Endothelial cell (in vitro differentiated cells): ENCODE measurements at places on chromosomes 11 and 22. TPM values are rescaled to one million over a fixed set of nuclear protein-coding genes. Genes with fewer than 3 reads are reported as not detected.
A peak's percentile ranks its signal among the peaks of the same experiment; 100 is the strongest.

APOL4 gene
- total RNA-seq, result 4.4 TPM

EXPH5 gene
- total RNA-seq, result 0.62 TPM

SLC15A3 gene
- total RNA-seq, result 0.62 TPM

- no peak for DNase-seq
Measured at GRCh38 chr11:89175796-89176195, 1.9 kb upstream of the TYR start.

GRCh38 chr22:24423519-24424000, 3.8 kb upstream of the ADORA2A start:
- DNase-seq, result peak; percentile 79

GRCh38 chr22:30705710-30706651, 11.3 kb downstream of the OSBP2 start:
- DNase-seq, result no peak

DNA sequence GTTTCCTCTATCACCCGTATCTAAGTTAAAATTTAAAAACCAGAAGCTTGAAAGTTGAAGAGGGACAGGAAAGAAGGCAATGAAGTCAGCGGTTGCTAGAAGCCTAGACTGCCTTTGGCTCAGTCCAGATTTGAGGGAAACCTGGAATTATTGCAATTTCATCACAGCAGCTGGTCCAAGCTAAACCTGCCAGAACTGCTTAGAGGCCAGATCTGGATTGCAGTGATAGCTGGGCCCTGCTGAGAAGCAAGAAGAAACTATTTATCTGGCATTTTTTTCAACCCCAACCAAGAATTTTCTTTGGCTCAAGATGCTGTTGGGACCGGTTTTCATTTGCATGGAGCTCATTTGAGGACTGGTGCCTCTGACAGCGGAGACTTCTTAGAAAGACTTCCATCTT, 121.5 kb upstream of the TEAD1 start:
- no peak for DNase-seq

GRCh38 chr11:33785609-33786008, 11.3 kb upstream of the FBXO3 start:
- no peak for DNase-seq

OR8D4 gene
- total RNA-seq, result not detected

- no peak for DNase-seq
Measured at GRCh38 chr11:64799623-64800302, 3.3 kb downstream of the MAP4K2 start.

DNA sequence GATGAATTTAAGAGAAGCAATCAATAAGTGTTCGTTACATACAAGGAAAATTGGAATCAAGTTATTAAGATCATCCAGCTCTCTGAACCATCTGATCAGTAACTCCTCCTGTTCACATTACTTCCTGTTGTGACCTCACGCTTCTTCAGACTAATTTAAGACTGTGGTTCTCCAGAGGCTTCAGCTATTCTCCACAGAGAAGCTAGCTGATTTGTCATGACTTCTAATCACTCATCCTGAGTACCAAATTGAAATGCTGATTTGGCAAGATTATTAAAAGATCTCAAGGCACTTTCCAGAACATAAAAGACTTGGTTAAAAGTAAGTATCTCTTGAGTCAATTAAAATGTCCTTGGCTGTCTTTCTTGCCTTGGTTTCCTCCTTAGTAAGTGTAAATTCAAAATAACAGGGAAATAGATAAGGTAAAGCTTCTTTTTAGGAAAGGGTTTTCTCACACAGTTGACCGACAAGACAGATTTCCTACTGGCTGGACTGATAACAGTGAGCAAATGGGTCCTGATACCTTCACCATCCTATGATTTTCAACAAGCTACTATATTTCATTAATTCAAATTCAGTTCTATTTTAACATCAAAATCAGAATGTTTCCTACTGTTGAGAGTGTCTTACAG, 38.5 kb downstream of the GAB2 start:
- DNase-seq, result no peak

DNA sequence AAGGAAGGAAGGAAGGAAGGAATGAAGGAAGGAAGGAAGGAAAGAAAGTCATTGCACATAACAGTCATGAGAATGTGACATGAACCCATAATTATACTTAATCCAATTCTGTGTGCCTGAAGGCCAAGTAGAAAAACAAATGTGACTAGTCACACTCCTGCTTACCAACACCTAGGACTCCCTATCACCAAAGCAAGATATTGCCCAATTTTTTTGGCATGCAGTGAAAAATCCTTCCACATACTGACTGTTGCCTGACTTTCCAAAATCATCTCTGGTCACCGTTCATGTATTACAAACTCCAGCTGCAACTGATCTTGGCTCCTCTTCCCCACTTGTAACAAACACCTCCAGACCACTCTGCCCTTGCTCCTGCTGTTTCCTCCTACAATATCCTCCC, 516.8 kb downstream of the OPCML start:
- DNase-seq, result no peak

OR5D13 gene
- total RNA-seq, result not detected

- DNase-seq, result peak; percentile 52
Measured at GRCh38 chr11:62665599-62666258, 617 bp downstream of the CSKMT start.

DNA sequence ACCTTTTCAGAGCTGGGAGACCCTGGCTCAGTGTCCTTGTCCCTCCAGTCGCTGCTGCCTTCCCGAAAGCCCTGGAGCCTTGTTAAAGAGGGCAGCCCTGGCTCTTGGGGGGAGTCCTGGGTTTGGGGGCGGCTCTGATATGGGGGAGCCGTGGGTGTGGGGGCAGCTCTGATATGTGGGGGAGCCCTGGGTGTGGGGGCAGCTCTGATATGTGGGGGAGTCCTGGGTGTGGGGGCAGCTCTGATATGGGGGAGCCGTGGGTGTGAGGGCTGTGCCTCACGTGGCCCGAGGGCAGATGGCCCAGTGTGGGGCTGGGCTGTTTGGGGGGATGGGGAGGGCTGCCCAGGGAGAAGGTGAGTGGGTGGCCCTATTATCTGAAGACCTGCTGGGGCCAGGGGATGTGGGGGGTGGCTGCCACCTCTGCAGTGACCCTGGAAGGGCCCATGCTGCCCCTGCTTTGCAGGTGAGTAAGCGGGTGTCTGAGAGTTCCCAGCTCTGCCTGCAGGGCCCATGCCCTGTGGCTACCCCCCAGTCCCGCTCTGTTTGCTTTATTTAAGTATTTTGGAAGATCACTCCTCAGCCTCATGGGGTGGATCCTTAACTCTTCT, 30.9 kb upstream of the GRAMD4 start:
- DNase-seq, result no peak

DNA sequence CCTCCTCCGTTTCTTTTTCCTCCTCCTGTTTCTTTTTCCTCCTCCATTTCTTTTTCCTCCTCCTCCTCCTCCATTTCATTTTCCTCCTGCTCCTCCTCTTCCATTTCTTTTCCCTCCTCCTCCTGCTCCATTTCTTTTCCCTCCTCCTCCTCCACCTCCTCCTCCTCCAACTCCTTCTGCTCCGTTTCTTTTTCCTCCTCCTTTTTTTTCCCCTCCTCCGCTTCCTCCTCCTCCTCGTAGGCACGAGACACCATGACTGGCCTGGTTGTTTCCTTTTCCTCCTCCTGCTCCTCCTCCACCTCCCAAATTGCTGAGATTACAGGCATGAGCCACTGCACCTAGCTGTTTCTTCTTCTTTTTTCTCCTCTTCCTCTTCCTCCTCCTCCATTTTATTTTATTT, 25.6 kb upstream of the DRICH1 start:
- DNase-seq, result no peak

NXPE2 gene
- total RNA-seq, result 0.33 TPM

GRCh38 chr11:128615076-128615475, 27.7 kb upstream of the ETS1 start:
- DNase-seq, result no peak

P2RY6 gene
- 0.74 TPM for total RNA-seq

CST6 gene
- total RNA-seq, result not detected

DNA sequence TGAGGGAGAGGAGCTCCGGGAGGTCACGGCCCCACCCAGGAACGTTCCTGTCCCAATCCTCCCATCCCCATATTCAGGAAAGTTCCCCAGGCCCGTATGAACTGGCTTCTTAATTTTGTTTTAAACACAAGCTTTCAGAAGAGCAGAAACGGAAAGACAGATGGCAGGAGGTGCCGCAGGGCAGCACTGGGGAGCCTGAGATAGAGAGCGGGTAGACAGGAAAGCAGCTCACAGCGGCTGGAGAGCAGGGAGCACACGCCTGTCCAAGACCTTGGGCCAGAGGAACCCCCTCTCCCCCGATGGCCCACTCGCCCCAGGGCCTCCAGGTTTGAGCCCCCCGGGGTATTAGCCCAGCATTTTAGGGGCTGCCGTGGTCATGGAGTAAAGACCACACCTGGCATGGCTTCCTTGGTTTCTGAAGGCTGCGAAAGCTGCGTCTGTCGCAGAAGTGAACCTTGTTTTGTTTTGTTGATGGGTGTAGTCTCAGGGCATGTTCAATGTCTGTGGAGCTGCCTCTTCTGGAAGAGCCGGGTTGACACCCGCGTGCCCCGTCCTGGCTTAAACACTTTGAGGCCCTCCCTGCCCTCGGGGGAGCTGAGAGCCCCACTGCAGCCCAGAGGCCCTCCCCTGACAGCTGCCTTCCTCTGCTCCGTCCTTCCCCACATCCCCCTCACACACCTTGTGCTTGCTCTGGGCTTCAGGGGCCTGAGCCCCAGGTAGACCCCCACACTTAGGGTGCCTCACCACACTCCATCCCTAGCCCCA, 17.9 kb upstream of the KCNQ1OT1 start:
- DNase-seq, result no peak

DNA sequence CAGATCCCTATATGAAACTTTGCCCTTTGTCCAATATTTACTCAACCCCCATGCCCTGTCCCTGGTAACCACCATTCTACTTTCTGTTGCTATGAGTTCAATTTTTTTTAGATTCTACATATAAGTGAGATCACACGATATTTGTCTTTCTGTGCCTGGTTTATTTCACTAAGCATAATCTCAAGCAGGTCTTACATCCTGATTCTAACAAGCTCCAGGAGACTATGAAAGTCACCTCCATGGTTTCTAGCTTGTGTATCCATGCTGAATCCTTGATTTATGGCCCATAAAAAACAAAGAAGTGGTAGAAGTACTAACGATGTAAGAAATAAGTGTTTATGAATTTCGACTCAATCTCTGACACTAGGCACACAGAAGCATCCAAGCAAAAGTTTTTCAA, 68.0 kb downstream of the OR5AK2 start:
- no peak for DNase-seq

DDI1 gene
- total RNA-seq, result not detected

SLC25A18 gene
- total RNA-seq, result 2.2 TPM

GRCh38 chr22:19525116-19525660, 978 bp upstream of the CLDN5 start:
- no peak for DNase-seq

CASP12 gene
- 0.95 TPM for total RNA-seq

GRCh38 chr11:65129649-65130441, 4.5 kb downstream of the SYVN1 start:
- no peak for DNase-seq

- DNase-seq, result no peak
Measured at GRCh38 chr22:46066691-46067090, 83.6 kb upstream of the PPARA start.

DNA sequence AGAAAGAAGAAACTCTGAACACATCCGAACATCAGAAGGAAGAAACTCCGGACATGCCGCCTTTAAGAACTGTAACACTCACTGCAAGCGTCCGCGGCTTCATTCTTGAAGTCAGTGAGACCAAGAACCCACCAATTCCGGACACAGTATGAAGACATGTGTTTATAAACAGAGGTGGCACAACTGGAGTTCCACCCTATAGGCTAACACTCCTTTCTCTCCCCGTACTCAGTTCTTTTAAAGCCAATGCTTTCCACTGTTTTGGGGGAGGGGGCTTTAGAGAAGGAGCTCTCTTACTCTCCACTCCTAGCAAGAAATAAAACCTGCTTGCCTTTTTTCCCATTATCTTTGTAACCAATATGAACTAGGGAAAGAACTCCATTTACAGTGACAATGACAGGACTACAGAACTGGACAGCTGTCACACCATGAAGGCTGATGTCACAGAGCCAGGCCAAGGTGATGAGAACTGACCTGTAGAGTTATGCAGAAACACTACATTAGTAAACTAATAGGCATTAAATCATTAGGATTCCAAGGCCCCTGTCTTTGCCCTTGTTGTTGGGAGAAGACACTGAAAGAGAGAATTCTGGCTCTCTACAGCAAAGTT, 733 bp downstream of the TRIM5 start:
- no peak for DNase-seq

DNA sequence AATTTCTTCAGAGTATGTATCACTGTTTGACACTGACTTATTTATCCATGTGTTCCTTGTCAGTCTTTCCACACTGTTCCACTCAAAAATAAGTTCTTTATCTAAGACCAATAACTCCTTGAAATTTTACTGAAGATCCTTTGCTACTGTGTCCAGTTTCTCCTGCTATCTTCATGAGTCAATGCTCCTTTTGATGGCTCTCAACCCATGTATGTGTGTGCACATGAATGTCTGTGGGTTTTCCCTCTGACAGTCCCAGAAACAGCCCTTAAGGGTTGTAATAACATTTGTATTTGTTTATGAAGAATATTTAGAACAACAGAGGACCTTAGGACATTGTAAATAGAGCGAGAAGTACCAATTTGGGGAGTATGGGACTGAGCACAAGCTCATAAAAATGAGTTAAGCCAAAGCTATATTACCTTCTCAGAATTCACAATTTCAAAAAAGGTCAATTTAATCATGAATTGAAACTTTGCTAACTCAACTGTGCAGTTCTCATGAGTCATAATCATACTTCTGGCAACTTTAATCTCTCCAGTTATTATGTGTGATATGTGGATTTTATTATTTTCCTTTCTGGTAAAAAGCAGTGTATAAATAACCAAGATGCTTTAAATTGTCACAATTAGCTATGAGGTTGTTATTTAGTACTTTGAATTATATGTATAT, 533.6 kb downstream of the CNTN5 start:
- no peak for DNase-seq

DNA sequence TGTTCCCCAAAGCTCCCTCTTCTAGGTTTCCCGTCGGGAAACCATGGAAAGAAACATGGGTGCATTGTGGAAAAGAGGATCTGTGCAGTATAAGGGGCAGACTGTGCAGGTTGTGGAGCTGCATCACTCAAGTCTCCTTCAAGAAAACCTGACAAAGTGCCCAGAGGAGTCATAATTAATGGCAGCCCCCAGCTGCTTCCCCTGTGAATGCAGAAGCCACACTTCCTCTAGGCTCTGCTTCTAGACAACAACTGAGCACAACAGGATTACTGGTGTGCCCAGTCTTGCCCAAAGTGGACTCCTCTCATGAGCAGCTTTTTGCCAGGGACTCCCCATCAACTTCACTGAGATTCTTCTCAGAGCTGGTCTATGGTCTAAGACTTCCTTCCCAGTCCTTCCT, 42.6 kb upstream of the SCUBE2 start:
- DNase-seq, result no peak

PAX6 gene
- total RNA-seq, result 2.7 TPM

GRCh38 chr11:69053169-69053477, 4.4 kb downstream of the TPCN2 start:
- DNase-seq, result no peak

GRCh38 chr11:114953039-114953438, 274.7 kb downstream of the NXPE2 start:
- DNase-seq, result no peak

DNA sequence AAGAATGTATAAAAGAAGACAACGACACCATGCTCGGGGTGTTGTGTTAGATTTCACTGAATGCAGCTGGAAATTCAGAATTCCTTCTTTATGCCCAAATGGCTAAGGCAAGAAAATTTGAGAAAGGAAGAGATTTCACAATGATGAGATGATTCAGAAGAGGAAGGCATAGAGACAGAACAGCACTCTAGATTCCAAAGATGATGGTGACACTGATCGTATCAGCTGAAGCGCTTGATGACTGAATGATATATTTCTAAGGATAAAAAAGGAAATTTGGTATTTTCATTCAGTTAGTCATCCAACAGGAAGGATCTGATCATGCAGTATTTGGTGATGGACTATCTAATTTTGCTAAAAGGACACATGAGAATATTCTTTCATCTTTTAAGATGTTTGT, 189.2 kb downstream of the EFCAB6 start:
- DNase-seq, result no peak
